D721Med (cell line): ENCODE measurements at places on chromosomes 3 and 15.

DNA sequence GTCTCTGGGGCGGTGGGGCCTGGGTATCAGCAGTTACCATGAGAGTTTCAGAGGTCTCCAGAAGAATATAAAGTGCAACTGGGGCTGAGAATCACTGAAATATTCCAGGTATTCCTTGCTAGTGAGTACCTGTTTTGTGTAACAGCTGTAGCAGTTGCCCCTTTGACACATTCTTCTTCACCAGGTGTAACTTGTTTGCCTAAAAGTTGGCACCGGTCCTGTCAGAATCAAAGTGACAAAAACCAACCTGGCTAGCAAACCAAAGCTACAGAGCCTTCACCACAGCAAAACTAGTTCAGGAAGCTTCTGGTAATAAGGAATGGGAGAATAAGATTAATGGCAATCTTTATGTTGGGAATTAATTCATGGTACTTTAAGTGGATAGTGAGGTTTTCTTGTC lies 296.0 kb downstream of the NAALADL2 start:
- DNase-seq: no peak

- no peak for DNase-seq
Observed at GRCh38 chr15:71804226-71804625, 6.1 kb upstream of the NR2E3 start.

DNA sequence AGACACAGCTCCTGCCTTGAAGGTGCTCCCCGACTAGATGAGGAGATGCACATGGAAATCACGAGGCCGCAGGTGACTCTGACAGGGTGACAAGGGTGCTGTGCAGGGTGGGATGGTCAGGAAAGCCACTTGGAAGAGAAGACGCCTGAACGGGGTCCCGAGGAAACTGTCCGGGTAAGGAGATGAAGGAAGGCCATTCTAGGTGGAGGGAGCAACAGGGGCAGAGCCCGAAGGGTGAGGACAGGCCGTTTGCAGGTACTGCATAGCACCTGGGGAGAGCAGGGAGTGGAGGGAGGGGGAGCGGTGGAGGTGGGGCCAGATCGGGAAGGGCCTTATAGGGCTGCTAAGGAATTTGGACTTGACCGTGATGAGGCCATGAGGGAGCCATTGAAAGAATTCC lies 105.6 kb upstream of the DLG1 start:
- no peak for DNase-seq

- no peak for DNase-seq
Observed at GRCh38 chr3:189689625-189690024, 58.4 kb downstream of the TP63 start.

DNA sequence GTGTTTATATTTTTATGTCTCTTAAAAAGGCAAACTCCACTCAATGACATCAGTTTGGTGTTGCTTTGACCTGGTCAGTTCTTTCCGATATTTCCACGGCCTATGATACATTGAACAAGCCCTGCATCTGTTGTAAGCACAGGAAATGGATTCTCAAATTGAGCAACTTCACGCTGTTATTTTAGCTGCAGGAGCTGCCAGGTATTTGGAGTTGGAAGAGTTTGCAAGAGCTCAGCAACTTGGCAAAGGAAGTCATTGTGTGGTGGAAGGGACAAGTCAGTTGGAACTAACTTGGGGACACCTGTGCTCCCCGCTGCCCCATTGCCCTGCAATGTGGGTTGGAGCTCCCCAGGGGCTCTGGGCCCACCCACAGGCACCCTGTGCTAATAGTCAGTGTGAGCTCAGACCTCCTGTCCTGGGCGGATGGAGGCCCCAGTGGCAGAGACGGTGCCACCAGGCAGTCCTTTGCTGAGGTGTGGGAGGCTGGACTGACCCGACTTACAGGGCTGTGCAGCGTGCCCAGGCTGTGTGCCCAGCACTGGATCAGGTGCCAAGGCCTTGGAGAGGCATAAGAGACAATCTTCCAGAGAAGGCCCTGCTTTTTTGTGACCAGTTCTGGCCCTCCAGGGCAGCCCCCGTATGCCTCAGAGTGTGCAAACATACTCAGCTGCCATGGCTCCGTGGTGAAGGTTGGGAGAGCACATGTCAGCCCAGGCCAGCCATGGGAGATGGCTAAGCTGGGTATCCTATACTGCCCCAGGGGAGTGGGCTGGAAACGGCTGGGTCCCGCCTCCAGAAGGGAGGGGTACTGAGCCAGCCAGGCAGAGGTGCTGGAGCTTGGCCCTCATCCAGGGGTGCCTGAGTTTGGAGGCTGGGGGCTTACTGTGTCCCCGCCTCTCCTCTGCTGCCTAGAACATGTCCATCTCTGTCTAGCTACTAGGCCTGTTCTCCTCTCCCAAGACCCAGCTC lies 43.5 kb downstream of the KY start:
- DNase-seq: no peak

DNA sequence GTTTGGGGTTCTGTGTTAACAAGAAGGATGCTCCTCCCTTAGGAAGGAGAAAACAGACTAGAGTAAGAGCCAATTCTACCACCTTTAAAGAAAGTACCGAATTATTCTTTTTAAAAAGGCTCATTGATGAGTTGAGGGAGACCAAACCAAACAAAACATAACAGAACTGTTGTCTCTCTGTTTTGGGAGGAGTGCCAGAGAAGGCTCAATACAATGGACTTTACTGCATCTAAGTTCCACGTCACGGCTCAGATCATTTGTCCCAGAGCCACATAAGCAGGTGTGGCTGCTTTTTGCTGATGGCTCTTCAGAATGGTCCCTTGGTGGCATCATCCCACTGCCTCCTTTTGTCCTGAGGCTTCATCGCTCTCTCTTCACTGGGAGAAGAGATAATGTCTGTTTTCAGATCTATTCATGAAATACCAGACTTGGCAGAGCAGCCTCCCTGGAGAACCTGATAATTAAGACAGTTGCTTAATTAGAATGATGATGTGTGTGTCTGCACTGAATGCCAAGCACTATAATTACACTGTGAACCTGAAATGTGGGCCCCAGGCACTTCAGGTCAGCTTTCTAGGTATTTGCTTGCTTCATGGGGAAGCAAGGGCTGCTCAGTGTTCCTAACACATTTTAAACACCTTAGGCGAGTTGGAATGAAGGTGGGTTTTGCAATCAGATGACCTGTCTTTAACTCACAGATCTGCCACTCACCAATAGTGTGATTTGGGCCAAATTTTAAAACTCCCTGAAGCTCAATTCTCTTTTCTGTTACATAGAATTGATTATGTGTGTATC lies 335.2 kb upstream of the MCTP2 start:
- no peak for DNase-seq

DNA sequence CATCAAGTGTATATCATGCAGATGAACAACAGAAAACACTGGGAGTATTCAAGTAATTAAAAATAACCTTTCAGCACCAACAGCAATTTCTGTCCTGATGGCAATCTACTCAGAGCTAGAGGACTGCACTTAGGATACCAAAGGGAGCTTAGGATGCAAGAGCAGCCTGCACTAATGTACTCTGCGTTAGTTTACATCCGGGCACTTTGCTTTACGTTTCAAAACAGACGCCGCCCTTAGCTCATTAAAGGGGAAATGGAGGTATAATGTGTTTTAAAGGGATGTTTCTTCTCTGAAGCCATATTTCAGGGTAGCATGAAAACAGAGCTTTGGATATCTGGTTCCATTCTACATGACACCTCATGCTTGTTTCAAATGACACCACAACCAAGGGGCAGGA lies 14.0 kb upstream of the B3GNT5 start:
- no peak for DNase-seq

- no peak for DNase-seq
Observed at GRCh38 chr15:77251662-77252061, 168.2 kb downstream of the PEAK1 start.

DNA sequence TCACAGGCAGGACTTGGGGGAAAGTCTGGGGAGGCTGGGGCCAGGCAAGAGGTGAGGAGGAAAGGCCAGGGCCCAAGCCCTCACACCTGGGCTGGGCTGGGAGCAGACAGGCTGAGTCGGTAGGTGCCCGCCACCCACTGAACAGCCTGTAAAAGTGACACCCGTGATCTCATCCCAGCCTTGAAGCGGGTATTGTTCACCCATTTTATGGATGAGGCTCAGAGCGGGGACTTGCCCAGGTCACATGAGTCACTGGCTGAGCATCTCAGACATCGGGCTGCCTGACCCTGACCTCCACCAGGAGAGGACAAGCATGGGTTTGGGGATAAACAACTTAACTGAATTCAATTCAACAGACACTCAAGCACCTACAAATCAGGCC lies 52.0 kb upstream of the CTSH start:
- DNase-seq: no peak

DNA sequence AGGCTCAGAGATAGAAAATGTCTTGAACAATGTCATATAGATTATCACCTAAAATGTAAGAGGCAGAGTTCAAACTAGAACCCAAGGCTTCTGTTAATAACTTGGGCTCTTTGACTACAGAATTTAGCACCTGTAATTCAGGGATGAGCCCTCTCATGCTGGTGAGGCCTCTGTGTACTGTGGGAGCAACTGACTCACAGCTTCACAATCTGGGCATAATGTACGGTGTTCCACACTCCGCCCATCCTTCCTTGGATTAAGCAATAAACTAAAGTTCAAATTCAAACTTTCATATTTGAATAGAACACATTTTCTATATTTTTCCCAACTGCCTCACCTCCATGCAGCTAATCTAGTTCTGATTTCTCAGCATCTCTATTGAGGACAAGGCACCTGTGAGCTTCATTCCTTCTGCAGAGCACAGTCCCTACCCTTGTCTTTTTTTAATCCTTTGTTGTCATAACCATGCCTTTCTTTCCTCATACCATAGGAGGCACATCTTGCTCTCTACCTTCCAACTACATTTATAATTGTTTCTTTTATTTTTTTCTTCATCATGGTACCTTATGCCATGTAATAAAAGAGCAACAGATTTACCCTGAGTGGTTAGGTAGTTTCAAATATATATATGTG lies 392.1 kb downstream of the NLGN1 start:
- DNase-seq: no peak

DNA sequence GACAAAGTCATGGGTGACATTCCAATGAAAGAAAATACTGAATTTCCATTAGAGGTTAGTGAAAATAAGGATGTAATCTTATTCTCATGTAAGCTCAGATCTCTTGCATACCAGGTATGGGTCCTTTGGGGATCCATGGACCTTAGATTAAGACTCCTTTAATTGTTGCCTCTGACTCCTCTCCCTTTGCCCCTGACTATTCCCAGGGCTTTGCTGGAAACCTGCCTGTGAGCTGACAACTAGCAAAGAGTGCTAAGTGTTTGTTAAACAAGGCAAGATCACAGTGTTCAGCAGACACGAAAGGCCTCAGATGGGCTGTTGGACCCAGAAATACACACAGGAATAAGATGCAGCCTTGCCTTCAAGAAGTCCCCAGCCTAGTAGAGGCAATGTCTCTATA lies 32.1 kb downstream of the ACKR2 start:
- DNase-seq: no peak

DNA sequence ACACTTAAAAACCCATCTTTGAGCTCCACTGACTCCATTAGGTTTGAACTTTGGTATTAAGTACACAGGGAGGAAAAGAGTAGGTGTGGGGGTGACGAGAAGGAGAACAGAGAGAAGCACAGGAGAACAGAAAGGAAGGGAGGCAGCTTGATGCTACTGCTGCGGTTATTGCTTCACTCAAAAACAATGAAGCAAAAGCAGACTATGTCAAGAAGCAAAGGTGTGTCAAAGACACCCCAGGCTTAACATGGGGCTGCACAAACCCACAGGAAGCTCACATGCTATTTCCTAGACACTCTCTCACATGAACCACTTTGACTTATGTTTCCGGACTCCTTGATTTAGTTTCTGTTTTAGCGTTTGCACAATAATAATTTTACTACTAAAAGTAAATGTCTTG lies 961.0 kb upstream of the CFAP20DC start:
- DNase-seq: no peak

DNA sequence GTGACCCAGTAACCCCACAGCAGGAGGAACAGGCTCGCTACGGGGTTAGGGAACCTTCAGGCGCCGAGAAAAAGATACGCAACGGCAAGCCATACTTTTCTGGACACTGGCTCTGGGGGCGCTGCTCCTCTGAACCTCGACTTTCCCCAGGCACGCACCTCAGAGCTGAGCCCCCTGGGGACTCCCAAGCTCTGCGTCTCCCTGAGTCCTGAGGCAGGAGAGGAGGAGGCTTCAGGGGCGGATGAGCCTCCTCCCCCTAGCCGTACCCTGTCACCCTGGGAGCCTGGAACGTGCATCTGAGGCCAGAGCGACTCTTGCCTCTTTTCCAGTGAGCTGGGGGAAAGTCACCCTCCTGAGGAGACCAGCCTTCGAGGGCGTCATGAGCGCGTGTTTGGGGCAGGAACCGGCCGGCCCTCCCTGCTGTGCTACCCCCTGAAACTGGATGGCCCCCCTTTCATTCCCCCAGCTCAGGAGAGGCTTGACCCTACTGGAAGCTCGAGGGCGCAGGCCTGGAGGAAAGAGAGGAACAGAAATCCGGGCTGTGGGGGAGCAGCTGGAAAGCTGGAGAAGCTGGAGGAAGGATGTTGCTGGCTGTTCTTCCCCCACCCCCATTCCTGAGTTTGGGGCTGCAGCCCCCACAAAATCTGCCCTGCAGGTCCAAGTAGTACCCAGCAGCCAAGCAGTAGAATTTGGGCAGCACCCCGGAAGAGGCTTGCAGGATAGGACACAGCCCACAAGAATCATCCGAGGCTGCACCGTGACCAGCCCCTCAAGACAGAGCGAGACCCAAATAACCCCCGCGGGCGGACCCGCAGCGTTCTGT lies 25.1 kb upstream of the POLG start:
- no peak for DNase-seq

GRCh38 chr3:106420628-106421027 lies 551.8 kb upstream of the CBLB start:
- no peak for DNase-seq

DNA sequence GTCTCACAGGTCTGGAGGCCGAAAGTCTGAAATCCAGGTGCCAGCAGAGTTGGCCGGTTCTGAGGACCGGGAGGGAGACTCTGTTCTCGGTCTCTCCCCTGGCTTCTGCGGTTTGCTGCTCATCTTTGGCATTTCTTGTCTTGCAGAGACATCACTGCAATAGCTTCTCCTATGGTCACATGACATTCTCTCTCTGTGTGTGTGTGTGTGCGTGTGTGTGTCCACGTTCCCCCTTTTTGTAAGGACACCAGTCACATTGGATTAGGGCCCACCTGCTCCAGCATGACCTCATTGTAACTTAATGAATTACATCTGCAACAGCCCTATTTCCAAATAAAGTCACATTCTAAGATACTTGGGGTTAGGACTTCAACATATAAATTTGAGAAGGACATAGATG lies 12.4 kb upstream of the ATP10A start:
- DNase-seq: no peak

DNA sequence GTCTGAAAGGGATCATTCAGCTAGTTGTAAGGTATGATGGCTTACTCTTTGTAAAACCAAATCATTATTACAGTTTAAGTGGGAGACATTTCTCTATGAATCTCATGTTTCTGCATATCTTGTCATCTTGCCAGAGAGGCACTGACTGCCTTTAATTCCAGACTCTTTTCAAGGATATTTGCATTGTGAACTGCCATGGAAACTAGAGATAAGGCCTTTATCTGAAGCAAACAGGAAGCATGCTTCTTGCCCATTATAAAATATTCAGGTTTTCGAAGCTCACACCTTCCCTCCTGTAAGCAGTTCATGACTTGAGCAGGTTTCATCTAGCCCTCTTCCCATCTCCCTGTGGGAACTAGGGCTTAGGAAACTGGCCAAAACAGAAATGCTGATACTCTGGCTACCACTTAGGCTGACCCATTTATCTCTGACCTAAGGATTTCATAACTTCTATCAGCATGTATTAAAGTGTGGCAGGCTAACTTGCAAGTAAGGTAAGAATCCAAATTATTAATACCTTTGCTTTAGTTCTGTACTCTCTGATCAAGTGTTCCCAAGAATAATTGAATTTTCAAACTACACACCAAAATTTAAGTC lies 326.6 kb upstream of the ALCAM start:
- no peak for DNase-seq
